ENCODE measurements at places on chromosomes 1 and 21.

GRCh38 chr21:36751383-36751782 lies 52.5 kb downstream of the SIM2 start:
- H3K27ac ChIP-seq = peak overlapping the region; percentile 2
- H3K4me1 ChIP-seq = peaks cover 8% of the 10 kb centered on the region
- peaks cover 22% of the 10 kb centered on the region for H3K27me3 ChIP-seq
- DNase-seq = peak; percentile 59
- H3K4me3 ChIP-seq = no peak overlapping the region

GRCh38 chr1:50977575-50978143 lies 7.6 kb downstream of the CDKN2C start:
- H3K4me1 ChIP-seq = no peaks in the 10 kb centered on the region
- peak overlapping the region; percentile 79 for H3K4me3 ChIP-seq
- DNase-seq = no peak
- peaks cover 98% of the 10 kb centered on the region for H3K27me3 ChIP-seq
- H3K36me3 ChIP-seq = no peaks in the 10 kb centered on the region

GRCh38 chr21:32523988-32524719 lies 61.2 kb downstream of the TCP10L start:
- no peak overlapping the region for H3K4me3 ChIP-seq
- no peaks in the 10 kb centered on the region for H3K36me3 ChIP-seq
- no peak overlapping the region for H3K27ac ChIP-seq
- H3K27me3 ChIP-seq = no peaks in the 10 kb centered on the region
- H3K4me1 ChIP-seq = peaks cover 4% of the 10 kb centered on the region

DNA sequence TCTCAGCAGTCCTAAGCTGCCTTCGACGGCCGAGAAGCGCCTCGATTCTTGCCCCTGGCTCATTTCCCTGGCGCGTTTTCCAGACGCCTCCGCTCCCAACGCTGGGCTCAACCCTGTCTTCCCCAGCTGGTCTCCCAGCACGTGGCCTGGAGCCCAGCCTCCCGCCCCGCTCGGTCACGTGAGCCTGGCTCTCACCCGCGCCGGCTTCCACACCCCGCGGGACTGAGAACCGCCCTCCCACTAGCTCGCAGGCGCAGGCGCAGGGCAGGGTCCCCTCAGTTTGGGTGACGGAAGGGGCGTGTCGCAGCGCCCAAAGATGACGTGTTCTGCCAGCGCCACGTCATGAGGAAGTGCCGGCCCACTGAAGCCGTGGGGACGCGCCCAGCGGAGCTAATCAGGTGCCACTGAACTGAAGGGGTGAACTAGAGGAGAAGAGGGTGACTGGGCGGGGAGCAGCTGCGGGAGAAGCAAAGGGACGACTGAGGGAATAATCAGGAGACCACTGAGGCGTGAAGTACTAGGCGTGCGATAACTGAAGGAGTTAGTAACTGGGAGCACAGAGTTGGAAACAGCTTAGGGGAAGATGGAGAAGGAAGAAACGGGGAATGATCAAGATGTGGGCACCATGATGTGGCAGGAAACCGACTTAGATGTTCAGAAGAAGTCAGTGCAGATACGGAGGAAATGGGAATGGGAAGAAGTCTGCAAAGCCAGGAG lies at the start of gene DHDDS:
Gene DHDDS, plus strand, starts transcription at position 343 of the 717 bp plus-strand sequence. CDS start 625 bp downstream, outside the sequence.
- peak within 1 kb of the TSS; percentile 65 for H3K27ac ChIP-seq
- no peaks in the 10 kb centered on the region for H3K4me1 ChIP-seq
- H3K36me3 ChIP-seq = peaks cover 60% of the 10 kb centered on the region
- H3K27me3 ChIP-seq = no peaks in the 10 kb centered on the region
- H3K4me3 ChIP-seq = peak within 1 kb of the TSS; percentile 92

DNA sequence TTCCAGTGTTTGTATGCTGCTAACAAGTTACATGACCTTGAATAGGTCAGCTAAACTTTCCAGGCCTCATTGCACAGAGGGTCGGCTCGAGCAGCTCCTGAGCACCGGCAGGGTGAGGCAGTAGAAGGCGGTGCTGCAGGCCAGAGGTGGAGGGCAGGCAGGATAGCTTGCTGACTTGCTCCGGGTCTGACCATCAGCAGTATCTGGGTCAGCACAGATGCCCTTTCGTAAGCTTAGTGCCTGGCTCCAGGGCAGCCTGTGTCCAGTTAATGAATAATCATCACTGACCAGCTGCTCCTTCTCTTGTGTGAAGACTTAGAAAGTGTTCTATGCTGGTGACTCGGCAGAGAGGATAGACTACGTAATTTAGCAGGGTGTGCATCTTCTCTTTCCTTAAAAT lies 6.9 kb downstream of the MAPKAPK2 start:
- H3K27me3 ChIP-seq = no peaks in the 10 kb centered on the region
- H3K4me3 ChIP-seq = no peak overlapping the region
- H3K36me3 ChIP-seq = peaks cover 18% of the 10 kb centered on the region
- no peak for DNase-seq
- no peak overlapping the region for H3K27ac ChIP-seq
